ENCODE measurements at places on chromosomes 11 and 22.

DNA sequence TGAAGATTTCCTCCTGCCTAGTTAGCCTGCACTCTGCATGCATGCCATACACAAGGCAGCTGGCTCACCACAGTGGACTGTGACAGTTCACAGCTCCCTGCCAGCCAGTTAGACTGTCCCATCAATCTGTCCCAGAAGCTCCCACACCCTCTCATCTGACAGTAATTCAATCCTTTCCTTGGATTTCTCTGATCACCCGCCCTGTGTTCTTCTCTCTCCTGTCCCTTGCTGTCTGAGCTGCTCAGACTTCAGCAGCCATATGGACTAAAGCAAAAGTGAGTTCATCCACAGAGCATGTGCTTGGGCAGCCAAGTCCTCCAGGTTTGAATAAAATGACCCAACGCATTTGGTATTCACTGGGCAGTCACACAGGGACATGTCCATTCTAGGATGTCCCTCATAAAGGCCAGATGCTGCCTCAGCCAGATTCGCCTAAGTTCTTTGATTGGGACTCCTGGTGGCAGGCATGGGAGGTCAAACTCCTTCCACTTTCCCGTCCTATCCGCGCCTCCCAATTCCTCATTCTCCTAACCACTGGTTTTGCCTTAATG lies 54.5 kb upstream of the ZBTB44 start:
- no peak for DNase-seq

GRCh38 chr11:112555491-112556364 lies 295.1 kb upstream of the PLET1 start:
- peak; percentile 55 for DNase-seq

- DNase-seq: no peak
These were observed 113.5 kb upstream of the KIRREL3 start for GRCh38 chr11:127114035-127114434.

- DNase-seq: peak; percentile 39
These were observed 38.2 kb downstream of the BRD1 start for GRCh38 chr22:49789289-49790141.

GRCh38 chr11:86741839-86742805 lies 58.2 kb upstream of the PRSS23 start:
- no peak for DNase-seq

GRCh38 chr11:100638648-100639047 lies 48.4 kb upstream of the ARHGAP42 start:
- no peak for DNase-seq

DNA sequence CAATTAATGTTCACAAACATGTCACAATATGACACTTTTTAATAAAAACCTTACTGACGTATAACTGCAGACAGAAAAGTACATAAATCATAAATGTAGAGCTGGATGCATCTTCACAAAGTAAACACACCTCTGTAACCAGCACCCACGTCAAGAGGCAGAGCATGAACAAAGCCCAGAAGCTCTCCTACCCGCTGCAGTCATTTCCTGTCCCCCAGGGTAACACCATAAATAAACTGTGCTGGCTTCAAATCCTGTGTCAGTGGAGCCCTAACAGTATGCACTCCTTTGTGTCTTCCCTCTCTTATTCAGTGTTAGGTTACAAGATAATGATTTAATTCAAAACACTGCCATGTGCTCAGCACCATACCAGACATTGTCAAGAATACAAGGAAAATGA lies 5.7 kb downstream of the SYT13 start:
- no peak for DNase-seq

DNA sequence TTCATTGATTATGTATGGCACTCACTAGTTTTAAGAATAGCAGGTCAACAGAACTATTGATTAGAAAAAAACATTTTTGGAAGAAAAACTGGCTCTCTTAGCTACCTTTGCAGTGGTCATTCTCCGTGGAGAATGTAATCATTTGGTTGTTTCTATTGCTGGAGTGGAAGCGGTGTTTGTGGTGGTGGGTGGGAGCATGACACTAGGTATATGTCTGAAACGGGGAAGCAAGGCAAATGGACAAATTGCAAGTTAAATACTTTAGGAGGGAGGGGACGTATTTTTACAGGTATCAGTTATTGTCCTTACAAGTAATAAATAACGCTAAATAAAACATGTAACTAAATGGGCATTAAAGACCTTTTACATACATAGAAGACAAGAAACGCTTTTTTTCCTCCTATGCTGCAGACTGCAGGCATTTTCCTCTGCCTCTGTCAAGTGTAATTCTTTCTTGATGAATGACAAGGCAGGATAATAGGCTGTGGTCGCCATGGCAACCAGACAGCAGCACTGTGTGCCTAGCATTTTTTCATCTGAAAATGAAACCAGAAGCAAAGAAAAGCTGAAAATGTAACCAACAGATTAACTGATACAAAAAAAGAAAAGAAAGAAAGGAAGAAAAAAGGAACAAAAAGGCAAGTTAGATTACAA lies 46.2 kb downstream of the BLID start:
- no peak for DNase-seq

DNA sequence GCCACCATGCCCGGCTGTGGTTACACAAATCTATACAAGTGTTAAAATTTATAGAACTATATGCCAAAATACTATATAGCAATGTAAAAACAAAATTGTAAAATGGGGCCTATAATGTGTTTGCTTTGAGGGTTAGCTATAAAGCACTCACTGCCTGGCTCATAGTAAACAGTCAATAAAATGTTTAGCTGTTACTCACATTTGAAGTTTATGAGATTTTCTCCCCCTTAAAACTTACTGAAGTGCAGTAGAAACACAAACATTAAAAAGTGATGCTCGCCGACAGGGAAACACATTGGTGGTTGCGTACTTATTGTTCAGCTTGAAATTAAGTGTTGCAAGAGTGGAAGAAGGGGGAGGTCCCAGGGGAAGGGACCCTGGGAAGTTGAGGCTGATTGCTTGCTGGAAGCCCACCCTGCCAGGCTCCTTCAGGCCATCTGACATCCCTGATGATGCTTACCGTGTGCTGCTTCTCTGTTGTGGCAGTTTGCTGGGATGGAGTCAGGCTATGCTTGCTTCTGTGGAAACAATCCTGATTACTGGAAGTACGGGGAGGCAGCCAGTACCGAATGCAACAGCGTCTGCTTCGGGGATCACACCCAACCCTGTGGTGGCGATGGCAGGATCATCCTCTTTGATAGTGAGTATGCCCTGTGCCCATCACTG lies 52.1 kb downstream of the KREMEN1 start:
- DNase-seq: no peak

DNA sequence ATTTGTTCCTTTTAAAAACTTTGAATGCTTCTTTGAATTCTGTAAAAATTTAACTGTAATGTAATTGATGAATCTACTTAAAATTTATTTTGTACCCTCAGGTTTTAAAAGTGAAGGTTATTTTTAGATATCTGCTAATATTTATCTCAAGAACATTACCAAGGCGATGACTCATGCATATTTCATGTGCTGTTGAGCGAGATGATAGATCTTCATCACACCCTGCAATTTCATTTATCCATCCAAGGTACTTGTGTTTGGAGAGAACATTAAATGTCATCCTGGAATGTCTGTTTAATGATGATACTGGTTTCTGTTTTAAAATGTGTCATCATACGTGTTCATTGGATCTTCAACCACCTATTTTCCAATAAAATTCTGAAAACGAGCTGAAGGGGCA lies 6.7 kb upstream of the OOSP4A start:
- no peak for DNase-seq

DNA sequence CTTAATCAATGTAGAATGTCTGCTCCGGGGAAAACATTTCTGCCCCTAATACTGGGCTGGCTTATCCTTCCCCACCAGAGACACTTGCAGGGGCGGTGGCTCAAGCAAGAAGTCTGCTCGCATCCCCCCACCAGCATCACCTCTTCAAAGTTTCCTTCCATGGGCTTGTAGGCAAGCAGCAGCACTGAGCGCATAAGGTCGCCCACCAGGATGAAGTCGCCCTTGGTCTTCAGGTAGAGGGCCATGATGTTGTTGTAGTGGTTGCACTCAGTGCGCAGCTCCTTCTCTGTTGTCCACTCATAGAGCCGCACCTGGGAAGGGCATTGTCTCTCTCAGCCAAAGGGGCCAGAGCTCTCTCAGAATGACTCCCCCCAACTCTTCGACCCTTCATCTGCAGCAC lies 8.6 kb upstream of the VWCE start:
- no peak for DNase-seq

DNA sequence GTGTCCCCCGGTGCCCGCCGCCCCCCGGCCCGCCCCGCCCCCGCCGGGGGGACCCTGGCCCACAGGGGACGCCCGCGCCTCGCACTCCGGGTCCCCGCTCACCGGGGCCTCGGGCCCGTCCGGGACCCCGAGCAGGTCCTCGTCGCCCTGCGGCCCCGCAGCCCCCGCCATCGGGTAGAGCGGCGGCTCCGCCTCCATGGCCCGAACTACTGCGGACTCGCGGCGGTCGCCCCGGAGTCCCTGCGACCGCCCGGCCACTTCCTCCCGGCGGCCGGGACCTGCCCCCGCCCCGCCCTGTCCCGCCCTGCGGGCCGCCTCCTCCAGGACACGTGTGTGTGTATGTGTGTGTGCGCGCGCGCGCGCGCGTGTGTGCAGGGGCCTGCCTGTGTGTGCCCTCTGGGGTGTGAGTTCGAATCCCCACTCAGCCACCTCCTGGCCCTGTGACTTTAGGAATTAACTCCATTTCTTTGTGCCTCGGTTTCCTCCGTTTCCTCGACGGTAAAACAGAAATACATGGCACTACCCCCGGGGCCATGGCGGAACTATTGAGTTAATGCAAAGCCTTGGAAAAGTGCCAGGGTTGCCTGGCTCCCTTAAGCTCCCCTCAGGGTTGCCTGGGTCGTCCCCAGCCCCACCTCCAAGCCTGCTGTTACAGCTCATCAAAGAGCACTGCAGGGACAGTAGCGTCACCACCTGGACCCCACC lies at the start of gene UNC93B1:
UNC93B1 (minus strand) TSS at position 252 of the 705 bp plus-strand sequence; CDS start at position 198, 54 bp downstream.
- DNase-seq: peak; percentile 85

GRCh38 chr11:86481399-86481798 lies 106.7 kb downstream of the CCDC81 start:
- no peak for DNase-seq

DNA sequence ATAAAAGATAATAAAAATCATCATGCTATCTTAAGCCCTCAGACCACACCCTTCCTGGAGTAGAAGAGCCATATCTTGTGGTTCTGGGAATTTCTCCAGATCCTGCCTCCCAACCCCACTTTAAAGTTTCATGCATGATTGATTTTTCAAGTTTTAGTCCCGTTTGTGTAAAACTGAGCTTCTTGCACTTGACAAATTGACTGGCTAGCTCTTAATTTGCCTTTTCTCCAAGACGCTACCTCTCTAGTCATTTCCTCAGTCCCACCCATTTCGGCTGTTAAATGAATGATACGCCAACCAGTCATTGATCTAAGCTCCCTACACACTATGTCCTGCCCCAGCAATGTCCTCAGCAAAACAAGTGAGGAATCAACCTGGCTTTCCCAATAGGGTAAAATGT lies 71.8 kb upstream of the TEAD1 start:
- no peak for DNase-seq

DNA sequence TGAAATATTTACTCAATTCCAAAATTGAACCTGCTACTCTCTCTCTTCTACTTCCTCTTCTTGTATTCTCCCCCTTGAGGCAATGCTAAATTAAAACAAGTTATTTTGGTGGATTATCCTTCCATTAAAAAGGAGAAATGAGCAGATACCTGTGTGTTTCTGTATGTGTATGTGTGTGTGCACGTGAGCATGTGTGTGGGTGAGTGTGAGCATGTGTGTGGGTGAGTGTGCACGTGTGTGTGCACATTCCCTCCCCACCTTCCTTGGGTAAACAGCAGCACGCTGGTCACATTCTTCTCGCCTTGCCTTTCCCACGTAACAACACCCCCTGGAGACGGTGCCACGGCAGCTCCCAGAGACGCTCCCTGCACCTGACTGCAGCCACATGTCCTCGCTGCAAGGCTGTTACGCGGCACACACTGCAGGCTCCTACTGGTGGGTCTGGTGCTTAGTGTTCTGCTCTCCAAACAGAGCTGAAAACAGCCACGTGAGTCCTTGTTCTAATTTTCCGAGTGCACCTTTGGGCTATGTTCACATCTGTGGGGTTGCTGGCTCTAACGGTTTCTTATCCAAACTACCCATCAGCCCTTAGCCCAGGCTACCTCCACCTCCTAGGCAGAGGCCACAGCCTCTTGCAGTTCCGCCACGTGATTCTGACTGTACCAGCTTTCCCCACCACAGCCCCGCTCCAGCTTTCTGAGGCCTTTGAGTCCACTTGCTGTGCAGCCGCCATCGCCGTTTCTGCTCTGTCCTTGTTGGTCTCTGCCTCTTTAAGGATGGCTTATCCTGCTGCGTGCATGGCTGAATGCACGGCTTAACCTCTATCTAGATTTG lies 123.4 kb downstream of the CTTN start:
- DNase-seq: no peak

GRCh38 chr11:67290801-67291200 lies 1.7 kb downstream of the ANKRD13D start:
- no peak for DNase-seq

DNA sequence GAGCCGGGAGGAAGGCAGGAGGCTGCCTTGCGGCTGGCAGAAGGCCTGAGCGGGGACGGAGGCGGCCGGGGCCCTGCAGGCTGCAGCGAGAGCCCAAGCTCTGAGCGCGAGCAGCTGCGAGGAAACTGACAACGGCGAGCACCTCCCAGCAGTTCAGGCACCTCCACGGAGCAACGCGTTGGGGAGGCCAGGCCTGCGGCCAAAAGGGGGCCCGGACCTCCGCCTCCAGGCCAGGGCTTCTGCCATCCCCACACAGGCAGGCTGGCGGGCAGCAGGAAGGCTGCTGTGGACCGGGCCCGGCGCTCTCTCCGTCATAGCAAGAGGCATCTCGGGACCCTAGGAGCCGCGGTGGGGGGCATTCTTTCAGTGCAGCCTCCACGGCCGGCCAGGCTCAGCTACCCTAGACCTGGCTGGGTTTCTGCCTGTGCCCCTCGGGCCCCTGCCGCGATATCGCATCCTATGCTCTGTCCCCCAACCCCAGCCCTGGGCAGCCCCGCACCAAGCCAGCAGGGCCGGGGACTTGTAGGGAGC lies 22.9 kb upstream of the SLC22A12 start:
- DNase-seq: no peak

GRCh38 chr22:42291287-42291686 lies 20.8 kb upstream of the TCF20 start:
- no peak for DNase-seq

- DNase-seq: no peak
These were observed 72.7 kb upstream of the PITPNB start for GRCh38 chr22:27991586-27992293.

All from CD4-positive, alpha-beta T cell treated with Interleukin-12 subunit alpha and Interleukin-12 subunit beta, for 1 hour (primary cell).